ENCODE measurements at places on chromosomes 2 and 18.

DNA sequence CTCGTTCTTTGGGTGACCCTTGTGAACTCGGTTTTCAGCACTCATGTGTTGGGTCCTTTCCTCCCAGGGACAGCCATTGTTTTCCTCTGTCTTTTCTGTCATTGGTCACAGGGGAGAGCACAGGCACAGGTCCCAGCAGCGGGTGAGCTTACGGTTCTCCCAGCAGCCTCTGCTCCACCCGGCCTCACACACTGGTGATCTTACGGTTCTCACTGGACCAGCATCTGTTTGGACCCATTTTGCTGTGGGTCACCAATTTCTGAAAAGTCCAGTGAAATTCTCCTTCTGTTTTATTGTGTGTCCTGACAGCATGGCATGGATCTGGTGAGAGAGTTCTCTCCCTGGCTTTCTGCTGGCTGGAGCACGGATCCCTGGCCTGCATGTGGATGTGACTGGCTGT is 49.8 kb upstream of the ANKRD62 start:
- DNase-seq: no peak

GRCh38 chr2:147451902-147452515 is 392.8 kb upstream of the ACVR2A start:
- DNase-seq: no peak

- DNase-seq: no peak
These were observed 129.0 kb upstream of the MYCN start for GRCh38 chr2:15811367-15811766.

DNA sequence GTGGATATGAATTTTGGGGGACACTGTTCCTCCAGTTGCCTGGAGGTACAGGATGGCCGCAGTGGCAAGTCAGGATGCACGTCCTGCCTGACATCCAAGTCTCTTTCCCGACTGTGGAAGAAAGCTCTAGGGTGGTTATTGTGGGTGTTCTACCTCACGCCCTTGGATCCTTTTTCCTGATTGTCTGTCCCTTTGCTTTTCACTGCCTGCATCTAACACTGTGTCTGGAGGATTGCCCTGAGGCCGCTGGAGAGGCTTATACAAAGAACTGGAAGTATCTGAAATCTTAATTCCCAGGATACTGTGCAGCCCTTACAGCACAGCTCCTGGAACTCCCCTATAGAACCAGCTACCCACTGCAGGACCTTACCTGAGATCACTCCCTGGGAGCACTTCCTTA is 250.5 kb downstream of the TFCP2L1 start:
- DNase-seq: no peak

- no peak for DNase-seq
These were observed 218 bp downstream of the DGKD start for GRCh38 chr2:233354500-233354924.

Data from fibroblast of lung (primary cell).